ENCODE measurements at places on chromosomes 4 and X. TPM values are rescaled to one million over a fixed set of nuclear protein-coding genes. Genes with fewer than 3 reads are reported as not detected.

DNA sequence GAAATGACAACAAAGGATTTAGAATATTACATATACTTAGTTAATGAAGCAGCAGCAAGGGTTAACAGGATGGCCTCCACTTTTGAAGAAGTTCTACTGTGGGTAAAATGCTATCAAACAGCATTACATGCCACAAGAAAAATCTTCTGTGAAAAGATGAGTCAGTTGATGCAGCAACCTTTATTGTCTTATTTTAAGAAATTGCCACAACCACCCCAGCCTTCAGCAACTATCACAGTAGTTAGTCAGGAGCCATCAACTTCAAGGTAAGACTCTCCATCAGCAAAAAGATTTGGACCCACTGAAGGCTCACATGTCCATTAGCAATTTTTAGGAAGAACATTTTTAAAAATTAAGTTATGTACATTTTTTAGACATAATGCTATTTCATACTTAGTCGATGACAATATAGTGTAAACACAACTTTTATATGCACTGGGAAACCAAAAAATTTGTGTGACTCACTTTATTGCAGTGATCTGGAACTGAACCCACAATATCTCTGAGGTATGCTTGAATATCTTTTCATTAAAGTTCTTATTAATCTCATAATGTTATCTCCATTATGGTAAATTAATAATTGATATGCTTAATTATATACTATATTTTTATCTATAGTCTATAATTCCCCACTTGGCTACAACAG, 81.2 kb downstream of the SPCS3 start:
- DNase-seq, result peak; percentile 85

Gene SCML2
- total RNA-seq, result 2.1 TPM

- no peak for DNase-seq
Observed at GRCh38 chr4:77395481-77395880, 210.1 kb upstream of the CXCL13 start.

GRCh38 chr4:120132935-120133334, 66.3 kb upstream of the MAD2L1 start:
- DNase-seq, result no peak

Gene NUDT9
- 11.2 TPM for total RNA-seq

Gene CFP
- 1.4 TPM for total RNA-seq

- no peak for DNase-seq
Observed at GRCh38 chr4:140976768-140977167, 156.5 kb downstream of the RNF150 start.

DNA sequence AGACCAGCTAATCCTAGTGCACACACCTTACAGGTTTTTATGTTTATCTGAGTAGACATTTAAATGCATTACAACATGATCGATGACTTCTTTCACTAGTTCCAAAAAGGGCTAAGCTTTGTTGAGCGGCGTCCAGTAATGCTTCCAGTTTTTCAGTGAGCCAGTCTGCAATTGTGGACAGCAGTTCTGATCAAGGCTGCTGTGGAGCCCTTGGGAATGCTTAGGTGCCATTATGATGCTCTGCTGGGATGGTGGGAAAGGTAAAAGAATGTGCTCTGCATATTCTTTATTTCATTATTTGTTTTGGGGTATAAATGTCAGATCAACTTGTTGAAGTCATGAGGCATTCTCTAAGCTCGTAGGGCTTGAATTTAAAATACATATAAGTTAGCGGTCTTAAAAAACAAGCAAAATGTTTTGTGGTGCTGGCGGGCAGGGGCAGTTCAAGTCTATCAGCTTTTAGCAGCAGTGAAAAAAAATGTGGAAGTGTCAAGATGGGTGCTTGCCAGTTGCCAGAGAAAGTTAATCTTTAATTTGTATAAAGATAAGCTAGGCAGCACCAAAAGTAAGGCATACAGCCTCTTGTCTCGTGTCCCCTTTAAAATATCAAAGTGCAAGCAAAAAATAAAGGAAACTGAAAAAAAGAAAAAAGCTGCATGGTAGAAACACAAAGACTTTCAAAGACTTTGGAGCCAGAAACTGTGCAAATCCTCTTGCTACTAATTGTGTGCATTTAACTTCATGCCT, 5.8 kb downstream of the MID1IP1 start:
- peak; percentile 24 for DNase-seq

- no peak for DNase-seq
Observed at GRCh38 chr4:77703666-77704065, 98.0 kb downstream of the CXCL13 start.

DNA sequence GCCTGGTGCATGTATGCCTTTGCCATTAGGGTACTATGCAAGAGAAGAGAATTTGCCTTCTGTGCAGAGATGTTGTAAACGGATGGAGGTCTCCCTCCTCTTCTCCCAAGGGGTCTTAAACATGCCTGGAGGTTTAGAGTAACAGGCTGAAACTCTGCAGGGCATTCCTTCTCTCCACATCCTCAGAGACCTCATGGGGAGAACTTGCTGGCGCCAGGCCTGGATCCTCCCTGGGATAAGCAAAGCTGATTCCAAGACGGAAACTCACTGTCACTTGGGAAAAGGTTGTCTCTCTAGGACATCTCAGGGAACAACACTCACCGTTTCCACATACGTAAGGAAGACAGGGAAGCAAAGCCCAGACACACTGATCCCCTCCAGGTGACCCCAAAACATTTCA, 76.9 kb upstream of the GPM6B start:
- DNase-seq, result no peak

DNA sequence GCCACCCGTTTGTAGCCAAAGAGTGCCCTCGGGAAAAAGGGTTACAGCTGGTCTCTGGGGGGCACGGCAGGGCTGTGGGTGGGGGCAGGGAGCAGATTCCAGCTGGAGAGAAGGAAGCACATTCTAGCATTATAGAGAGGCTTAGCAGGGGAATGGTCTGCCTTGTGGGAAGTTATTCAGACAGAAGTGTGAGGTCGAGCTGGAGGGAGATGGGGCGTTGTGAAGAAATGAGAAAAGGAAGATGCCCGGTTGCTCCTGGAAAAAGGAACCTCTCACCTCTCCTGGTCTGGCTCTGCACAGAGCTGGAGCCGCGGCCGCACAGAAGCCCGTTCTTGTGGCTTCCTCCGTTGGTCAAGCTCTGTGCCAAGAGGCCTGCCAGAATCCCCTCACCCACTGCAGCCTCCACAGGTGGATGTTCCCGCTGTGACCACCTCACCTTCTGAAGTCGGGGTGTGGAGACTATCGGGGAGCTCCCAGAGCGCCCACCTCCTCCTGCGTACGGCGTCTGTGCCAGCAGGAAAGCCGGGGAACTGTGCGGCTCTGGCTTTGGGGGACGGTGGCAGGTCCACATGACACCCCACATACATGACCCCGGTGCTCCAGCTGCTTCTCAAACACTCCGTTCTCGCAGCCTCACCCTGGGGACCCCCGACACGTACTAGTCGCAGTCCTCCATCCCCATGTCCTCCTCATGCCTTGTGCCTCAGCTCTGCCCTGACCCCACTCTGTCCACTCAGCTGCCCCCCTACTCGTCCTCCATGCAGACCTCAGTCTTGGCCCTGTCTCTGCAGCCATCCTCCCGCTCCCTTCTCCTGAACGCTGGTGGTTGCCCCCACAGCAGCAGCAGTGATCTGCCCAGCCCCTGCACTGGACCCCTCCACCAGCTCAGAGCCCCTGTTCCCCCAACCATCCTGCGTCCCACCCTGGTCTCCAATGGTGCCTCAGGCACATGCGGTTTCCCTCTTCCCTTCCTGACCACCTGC, 52.2 kb upstream of the HGFAC start:
- no peak for DNase-seq

Gene HSFX1
- total RNA-seq, result 0.25 TPM

DNA sequence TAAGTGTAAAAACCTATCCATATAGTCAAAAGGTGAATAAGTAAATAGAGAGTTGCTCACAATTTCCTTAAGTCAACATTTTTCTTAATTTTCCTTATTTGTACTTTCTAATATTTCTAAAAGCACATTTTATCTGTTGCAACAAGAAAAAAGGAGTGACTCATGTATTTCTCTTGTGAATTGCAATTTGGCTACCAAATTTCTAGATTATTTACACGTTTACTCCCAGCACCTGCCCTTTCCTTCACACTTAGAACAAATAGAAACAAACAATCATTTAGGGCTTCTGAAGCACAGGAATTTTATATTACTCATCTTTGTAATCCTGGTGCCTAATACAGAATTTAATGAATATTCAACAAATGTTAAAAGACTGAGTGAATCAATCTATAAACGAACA, 22.2 kb downstream of the BTC start:
- no peak for DNase-seq

- no peak for DNase-seq
Observed at GRCh38 chr4:181863856-181864255, 379.3 kb upstream of the TENM3 start.

Data from GM23248 (cell line).